ENCODE measurements at places on chromosomes 16 and 17.

DNA sequence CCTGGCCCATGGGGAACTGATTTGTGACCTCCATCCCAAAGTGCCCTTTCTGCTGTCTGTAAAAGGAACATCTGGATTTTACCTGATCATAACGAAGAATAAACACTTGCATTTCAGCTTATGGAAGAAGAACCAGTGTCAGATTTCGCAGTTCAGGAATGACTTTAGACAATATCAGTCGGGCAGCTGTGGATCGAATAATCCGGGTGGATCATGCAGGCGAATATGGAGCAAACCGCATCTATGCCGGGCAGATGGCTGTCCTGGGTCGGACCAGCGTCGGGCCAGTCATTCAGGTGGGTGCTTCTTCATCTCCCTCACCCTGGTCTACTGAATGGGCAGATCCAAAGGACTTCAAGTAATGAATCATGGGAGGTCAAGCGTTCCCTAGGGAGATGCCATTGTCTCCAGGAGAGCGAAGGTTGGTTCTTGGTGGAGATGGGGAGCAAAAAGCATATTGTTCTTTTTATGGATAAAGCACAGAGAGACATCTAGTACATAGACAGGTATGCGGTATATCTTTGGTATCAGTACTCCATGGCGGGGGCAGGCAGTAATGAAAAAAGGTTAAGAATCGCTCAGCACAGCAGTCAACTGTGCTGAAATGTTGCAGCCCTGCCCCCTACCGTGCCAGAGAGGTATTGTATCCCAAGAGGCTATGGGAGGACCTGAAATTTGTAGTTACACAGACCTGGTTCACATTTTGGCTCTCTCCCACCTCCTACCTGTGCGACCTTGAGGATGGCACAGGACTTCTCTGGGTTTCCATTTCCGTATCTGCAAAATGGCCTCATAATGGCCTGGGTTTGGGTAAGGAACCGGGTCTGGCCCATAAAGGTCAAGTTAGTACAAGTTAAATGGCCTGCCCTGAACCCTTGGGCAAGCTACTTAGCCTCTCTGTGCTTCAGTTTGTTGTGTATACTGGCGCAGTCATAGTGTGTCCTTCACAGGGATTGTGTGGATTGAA, 4.7 kb downstream of the COQ7 start:
- peak; percentile 52 for DNase-seq

DNA sequence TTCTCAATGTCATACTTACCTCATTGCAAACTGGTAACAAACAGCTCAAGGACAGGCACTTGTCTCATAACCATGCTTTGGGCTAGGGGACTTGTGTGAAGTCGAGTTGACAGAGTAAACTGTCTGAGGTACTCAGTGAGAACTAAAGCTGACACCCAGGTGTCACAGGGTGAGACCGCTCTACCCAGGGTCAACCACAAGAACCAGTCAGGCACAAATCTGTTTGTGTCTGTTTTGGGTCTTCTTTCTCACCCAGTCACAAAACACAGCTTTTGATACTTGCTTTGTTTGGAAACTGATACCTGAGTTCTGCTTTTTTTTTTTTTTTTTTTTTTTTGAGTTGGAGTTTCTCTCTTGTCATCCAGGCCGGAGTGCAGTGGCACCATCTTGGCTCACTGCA, 161.1 kb downstream of the STX8 start:
- no peak for DNase-seq

GRCh38 chr17:8732406-8733085, 12.1 kb downstream of the CCDC42 start:
- no peak for DNase-seq

DNA sequence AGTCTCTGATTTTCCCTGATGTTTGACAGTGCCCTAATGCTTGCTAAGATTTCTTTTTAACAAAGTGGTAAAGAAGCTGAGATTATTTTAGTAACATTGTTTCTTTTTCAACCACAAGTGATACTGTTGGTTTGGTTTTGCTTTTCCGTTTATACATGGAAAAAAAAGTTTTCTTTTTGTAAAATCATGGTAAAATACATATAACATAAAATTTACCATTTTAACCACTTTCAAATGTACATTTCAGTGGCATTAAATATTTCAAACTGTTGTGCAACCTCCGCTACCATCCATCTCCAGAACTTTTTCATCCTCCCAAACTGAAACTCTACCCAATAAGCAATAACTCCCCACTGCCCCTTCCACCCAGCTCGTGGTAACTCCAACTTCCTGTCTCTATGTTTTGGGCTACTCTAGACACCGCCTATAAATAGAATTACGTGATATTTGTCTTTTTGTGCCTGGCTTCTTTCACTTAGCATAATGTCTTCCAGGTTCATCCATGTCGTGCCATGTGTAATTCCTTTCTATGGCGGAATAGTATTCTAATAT, 4.6 kb downstream of the CIITA start:
- DNase-seq: no peak

- no peak for DNase-seq
These were observed 10.4 kb downstream of the CHMP6 start for GRCh38 chr17:81002013-81002384.

- no peak for DNase-seq
These were observed 59.1 kb downstream of the ABCC6 start for GRCh38 chr16:16164243-16164642.

DNA sequence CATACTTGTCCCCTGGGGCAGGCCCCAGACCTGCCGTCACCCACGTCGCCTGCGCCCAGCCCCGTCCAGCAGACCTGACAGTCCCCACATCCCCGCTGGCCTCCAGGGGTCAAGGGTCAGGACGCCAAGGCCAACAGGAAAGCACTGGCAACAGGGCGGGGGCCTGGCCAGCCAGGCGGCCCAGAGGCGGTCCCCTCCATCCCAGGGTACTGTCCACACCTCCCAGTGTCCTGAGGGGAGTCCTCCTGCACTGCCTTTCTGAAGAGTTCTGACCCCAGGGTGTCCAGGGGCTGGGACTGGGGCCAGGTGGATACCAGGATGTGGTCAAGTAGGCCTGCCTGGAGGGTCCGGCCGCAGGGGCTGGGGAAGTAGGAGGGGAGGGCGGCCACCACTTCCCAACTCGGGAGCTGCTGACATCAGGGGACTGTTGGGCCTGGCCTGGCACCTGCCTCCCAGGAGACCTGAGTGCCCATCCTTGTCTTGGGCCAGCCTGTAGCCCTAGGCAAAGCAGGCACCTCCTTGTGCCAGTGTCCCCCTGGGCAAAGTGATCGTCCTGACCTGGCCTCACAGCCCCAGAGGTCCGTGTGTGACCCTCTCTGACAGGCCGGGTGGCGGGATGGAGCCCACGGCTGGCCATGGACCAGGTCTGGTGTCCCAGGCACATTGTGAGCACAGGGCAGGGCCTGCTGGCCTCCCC, 6.7 kb upstream of the AXIN1 start:
- no peak for DNase-seq

- no peak for DNase-seq
These were observed 34.1 kb upstream of the ENPP7 start for GRCh38 chr17:79696610-79696982.

DNA sequence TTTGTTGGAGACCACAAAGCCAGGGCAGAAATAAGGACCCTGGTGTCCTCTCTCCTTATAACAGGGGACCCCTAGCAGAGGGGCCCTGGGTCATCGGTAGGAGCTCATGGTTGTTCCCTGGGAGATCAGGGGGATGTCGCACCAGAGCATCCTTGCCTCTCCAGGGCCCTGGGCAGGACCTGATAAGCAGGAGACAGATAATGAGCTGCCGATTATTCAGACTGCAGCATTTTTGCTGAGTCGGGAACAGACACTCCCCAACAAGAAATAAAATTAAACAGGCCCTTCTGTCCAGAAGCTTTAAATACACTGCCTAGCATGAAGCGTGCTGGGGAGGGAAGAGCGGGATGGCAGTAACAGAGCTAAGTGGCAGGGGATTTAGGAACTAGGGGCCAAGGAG, 15.4 kb upstream of the GFAP start:
- no peak for DNase-seq

DNA sequence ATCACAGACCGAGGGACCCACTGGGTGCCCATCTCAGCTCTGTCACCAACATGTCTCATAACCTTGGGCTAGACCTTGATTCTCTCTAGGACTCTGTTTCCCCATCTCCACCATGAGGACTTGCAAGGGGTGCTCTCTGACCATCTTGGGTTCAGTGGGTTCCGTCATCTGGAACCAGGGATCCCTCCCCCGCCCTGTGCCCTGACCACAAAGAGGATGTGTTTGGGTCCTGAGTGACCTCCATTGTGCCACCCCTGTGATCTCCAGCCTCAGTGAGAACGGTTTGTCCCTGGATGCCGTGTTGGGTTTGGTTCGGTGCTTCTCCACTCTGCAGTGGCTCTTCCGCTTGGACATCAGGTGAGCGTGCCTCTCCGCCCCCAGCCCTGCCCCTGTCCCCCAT, 49.1 kb upstream of the CPNE2 start:
- no peak for DNase-seq

- DNase-seq: no peak
These were observed 4.6 kb upstream of the ADCY7 start for GRCh38 chr16:50261707-50262235.

DNA sequence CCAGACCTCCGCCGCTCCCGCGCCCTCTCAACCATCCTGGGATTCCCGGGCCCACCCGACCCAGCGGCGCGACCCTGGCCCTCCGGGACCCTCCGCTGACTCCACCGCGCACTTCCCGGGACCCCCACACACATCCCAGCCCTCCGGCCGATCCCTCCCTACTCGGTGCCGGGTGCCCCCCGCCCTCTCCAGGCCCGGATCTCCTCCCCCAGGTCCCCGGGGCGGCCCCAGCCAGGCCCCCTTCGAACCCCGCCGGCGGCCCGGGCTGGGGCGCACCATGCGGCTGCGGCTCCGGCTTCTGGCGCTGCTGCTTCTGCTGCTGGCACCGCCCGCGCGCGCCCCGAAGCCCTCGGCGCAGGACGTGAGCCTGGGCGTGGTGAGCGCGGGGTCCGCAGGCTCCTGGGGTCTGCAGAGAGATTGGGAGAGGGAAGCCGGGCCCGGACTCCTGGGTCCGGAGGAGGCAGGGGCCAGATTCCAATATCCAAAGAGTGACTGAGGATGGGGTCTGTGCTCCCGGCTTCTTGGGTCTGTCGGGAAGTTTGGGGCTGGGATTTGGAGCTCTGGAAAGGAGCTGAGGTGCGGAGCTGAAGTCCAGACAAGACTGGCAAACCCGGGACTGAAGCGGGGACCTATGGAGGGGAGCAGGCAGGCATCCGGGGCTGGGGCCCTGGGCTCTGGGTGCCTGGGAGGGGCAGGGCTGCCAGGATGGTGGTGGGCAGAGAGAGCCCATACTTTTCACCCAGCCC, 453 bp downstream of the MMP25 start:
- DNase-seq: no peak

- DNase-seq: no peak
These were observed 6.8 kb downstream of the LDHD start for GRCh38 chr16:75109732-75110243.

DNA sequence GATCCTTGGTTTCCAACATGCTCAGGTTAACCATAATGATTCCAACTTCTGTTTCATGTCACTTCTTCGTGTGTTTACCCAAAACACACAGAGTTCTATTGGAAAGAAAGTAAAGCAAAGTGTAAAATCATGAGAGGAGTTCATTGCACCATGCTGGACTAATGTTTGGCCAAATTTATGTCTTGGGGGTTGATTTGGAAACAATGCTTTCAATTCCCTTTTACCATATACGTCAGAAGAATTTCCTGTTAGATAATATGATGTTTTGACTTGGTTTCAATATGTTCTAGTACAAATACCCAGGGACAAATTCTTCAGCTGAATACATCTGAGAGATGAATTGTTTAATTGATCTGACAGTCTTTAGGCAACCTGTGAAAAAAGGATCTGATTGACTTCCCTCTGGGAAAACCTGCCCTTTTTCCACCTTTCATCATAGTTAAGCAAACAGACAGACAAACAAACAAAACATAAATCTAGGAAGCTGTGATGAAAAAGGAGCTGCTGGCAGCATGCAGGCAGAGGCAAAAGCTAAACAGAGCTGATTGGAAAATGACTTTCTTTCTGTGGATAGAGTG, 26.0 kb upstream of the MPHOSPH6 start:
- no peak for DNase-seq

- no peak for DNase-seq
These were observed 9.4 kb downstream of the MFSD6L start for GRCh38 chr17:8789743-8790142.
